NCI-H187 (cell line): ENCODE measurements at places on chromosomes 7 and 10.

DNA sequence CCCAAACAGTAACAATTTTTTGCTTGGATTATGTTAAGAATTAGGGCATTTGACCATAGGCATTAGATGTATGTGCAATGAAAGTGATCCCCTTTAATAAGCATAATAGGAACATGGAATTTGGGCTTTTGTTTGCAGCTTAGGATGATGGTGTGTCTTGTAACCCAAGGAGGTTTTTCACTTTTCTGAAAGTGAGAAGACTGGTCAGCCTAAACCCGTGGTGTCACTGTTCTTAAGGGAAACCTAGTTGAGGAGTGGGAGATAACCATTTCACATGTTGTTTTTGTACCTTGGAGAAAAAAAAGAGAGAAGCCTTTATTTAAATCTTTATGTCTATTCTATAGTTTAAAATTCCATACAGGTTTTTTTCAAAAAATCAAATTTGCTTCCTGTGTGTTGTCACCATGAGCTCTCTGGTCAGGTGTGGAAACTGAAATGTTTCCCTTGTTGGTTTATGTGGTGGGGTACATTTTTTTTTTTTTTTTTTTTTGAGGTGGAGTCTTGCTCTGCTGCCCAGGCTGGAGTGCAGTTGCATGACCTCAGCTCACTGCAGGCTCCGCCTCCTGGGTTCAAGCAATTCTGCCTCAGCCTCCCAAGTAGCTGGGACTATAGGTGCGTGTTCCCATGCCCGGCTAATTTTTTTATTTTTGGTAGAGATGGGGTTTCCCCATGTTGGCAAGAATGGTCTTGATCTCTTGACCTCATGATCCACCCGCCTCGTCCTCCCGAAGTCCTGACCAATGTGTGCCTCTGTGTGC is 7.7 kb downstream of the CCM2 start:
- DNase-seq = no peak

DNA sequence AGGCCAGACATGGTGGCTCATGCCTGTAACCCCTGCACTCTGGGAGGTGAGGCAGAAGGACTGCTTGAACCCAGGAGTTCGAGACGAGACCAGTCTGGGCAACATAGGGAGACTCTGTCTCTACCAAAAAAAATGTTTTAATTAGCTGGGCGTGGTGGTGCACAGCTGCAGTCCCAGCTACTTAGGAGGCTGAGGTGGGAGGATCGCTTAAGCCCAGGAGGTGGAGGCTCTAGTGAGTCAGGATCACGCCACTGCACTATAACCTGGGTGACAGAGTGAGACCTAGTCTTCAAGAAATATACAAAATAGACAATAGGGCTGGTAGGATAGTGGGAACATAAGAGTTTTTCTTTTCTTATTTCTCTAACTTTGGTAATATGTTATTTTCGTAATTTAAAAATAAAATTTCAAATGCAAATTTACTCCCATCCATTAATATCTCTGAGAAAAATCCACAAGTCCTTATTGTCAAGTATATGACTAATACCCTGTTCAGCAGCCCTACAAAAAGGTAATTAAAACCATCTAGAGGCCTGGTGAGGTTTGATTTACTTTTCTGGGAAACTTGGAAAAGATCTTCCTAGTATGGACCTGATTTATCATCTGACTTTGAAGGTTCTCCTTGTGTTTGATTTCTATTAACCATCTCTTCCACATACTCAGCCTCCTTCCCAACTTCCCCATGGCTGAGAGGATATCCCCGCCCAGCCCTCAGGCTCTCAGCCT is 50.0 kb downstream of the CREB3L2 start:
- DNase-seq = no peak

GRCh38 chr7:16634271-16634738 is 11.2 kb downstream of the ANKMY2 start:
- DNase-seq = no peak

- DNase-seq = no peak
Measured at GRCh38 chr7:20651960-20652544, 36.6 kb downstream of the ABCB5 start.

DNA sequence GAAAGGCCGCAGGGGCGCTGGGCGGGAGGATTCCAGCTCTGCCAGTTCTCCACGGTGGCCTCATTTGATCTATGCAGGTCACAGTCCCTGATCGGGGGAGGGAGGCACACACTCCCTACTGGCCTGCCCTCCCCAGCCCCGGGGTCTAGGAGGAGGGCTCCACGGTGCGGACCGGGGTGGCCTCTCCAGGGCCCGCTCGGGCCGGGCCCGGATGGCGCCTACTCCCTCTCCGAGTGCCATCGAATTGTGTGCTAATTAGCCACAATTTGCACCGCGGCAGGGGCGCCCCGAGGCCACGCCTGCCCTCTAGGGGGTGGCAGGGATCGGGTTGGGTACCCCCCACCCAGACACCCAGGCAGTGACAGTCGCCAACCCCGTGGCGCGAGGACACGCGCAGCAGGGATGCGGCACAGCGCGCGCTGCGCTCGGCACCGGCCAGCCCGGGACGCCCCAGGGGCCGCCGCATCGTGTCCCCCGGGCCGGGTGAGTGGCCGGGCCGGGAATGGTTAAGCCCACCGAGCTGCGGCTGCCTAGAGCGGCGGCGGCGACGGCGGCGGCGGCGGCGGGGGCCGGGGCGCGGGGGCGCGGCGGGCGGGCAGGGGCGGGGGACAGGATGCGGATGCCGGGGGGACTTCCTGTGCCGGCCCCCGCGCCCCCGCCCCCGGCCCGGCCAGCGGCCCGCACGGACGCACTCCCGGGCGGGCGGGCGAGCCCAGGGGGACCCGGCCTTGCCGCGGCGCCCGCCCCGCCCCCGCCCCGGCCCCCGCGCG is at the start of gene ZNF853:
Gene ZNF853, plus strand, starts transcription at position 658 of the 770 bp plus-strand sequence. CDS start 565 bp downstream, outside the sequence.
- DNase-seq = no peak

GRCh38 chr7:100680576-100681271 is 7.2 kb downstream of the GNB2 start:
- DNase-seq = no peak

DNA sequence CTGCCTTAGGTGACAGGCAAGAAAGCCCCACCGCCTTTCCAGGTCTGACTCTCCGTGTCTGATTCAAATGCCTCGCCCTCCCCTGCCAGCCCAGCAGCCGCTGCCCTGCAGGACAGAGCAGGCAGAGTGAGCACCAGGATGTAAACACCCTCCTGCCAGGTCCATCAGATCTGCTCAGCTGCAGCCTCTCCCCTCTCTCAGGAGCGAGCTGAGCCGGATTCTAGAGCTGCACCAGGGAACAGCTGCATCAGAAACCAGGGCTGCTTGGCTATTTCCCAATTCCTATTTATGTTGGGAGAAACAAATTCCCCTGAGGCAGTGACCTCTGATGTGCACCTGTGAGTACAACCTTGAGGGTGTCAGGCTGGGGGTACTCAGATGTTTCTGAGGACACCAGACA is 121.5 kb upstream of the ZMIZ1 start:
- DNase-seq = no peak

GRCh38 chr7:26101361-26102151 is 50.4 kb upstream of the NFE2L3 start:
- DNase-seq = no peak

GRCh38 chr10:68895041-68895440 is 6.1 kb upstream of the DDX50 start:
- no peak for DNase-seq

DNA sequence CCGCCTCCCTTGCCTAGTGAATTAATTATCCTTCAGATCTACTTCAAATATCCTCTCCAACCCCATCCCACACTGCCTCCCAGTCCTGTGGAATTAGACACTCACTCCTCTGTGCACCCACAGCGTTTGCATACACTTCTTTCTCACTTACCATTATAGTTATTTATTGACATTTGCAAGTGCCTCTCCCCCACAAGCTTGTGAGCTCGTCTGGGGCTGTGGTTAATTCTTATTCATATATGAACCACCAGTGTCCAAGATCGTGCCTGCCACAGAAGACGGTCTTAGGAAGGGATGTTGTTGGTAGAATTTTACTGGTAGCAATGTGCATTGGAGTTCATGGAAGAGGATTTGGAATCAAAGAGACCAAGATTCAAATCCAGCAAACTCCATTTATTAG is 68.1 kb upstream of the AOAH start:
- DNase-seq = no peak

DNA sequence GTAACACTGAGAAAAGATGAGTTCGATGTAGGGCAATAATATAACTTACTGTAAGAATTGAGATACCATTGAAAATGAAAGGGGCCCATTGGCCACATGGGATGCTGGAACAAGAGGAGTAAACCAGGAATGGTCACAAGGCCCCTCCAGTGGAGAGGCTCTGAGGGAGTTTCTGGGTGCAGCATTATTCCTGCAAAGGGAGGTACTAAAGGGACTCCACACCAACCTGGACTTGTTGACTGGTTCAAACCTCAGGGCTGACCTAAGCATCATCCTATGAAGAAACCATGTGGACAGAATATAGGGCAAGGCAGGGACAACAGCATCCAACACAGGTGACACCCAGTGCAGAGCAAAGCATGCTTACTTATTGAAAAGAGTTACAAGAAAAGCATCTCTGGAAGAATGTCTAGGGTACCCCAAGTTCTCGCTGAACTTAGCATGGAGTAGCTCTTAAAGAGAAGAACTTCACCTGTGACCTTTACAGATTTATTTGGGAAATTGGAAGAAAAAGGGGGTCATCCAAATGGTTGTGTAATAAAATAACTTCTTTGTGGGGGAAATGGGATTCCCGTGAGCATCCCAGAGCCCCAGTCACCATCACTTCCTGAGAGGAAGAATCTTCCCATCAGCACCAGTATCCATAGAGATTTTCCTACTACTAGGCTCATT is 34.7 kb downstream of the PRSS2 start:
- no peak for DNase-seq

DNA sequence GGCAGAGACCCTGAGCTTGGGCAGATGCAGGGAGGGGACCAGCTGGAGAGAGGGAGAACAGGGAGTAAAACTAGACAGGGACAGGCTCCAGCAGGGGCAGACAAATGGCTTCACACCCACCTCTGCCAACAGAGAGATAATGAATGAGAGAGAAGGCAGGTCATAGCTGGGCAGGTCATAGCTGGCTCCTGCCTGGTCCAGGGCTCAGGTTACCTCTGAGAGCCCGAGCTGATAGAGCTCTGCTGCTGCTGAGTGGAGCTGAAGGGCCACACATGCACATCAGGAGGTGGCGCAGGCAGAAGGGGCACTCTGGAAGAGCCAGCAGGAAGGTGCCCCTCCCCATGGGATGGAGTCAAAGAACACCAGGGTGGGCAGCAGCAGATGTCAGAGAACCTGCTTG is 154.2 kb downstream of the GFRA1 start:
- DNase-seq = no peak

DNA sequence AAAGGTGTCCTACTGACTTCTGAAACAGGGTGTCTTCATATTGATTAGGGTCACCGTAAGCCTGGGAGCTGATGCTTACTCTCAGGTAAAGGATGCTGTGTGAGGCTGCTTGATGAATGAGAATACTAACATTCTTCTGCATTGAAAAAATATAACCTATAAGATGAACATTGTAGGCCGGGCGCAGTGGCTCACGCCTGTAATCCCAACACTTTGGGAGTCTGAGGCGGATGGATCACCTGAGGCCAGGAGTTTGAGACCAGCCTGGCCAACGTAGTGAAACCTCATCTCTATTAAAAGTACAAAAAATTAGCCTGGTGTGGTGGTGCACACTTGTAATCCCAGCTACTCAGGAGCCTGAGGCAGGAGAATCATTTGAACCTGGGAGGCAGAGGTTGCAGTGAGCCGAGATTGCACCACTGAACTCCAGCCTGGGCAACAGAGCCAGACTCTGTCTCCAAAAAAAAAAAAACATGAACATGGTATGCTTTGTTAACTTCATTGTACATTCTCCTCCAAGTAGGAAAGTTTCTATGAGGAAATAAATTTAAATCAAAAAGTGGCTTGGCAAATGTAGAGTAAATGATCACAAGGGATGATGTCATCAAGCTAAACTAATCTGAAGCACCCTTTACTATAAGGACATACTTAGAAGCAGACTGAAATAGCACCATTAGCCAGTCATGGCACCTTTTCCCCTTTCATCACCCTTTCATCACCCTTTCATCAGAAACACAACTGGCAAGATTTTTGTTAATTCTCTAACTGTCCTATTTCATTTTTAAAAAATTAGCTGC is 1.5 kb upstream of the BRAF start:
- no peak for DNase-seq

GRCh38 chr7:97275475-97275874 is 158.0 kb downstream of the SDHAF3 start:
- no peak for DNase-seq

GRCh38 chr7:75968012-75968411 is 26.4 kb downstream of the TMEM120A start:
- DNase-seq = no peak

DNA sequence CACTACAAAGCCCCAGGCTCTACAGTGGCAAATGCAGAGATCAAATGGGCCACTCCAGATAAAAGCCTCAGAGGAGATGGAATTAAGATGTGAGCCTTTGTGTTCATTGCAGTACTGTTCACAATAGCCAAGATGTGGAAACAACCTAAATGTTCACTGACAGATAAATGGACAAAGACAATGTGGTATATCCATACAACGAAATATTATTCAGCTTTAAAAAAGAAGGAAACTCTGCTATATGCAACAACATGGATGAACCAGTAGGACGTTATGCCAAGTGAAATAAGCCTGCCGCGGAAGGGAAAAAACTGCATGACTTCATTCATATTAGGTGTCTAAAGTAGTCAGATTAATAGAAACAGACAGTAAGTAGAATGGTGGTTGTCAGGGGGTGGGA is 170.5 kb upstream of the TBX20 start:
- no peak for DNase-seq
